ENCODE measurements at places on chromosomes 12 and 14.

GRCh38 chr14:36518031-36518585 is 1.9 kb downstream of the NKX2-1 start:
- no peak for DNase-seq

- no peak for DNase-seq
Observed at GRCh38 chr12:123498126-123498825, 35.2 kb downstream of the RILPL1 start.

DNA sequence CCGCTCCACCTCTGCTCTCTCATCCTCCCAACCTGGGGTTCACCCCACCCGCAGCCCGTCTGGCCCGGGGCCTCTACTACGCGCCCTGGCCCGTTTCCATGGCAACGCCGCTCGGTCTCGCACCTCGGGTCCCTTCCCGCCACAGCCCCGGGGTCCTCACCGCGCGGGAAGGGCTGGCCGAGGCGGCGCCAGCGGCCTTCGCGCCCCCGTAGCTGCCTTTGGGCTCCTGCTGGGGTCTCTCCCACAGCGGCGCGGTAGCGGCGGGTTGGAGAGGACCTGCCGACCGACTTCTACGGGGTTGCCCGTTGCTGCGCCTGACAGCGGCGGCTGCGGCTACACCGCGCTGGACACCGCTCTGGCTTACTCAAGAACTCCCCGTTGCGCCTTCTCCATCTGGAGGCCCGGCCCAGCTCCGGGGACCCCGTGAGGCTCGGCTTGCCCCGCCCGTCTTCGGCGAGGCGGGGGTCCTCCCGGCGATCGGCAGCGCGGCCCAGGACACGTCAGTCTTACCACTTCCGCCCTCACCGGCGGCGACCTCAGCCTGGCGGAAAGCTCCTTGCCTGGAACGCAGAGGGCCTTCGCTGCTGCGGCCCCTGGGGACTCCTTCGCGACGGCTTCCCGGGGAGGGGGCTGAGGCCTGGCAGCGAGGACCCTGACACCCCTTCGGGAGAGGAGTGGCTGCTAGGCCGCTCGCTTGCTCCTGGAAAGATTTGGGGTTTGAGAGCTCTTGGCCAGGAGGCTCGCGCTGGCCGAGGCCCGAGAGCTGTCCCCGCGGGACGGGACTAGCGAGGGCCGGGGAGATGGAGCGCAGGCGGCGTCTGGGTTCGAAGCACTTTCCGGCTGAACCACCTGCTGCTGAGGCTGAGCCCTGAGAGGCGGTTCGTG is at the start of gene TM9SF1:
Gene TM9SF1 (minus strand): TSS at position 256 of the 885 bp plus-strand sequence. CDS start 422 bp downstream, outside the sequence.
- peak; percentile 83 for DNase-seq

DNA sequence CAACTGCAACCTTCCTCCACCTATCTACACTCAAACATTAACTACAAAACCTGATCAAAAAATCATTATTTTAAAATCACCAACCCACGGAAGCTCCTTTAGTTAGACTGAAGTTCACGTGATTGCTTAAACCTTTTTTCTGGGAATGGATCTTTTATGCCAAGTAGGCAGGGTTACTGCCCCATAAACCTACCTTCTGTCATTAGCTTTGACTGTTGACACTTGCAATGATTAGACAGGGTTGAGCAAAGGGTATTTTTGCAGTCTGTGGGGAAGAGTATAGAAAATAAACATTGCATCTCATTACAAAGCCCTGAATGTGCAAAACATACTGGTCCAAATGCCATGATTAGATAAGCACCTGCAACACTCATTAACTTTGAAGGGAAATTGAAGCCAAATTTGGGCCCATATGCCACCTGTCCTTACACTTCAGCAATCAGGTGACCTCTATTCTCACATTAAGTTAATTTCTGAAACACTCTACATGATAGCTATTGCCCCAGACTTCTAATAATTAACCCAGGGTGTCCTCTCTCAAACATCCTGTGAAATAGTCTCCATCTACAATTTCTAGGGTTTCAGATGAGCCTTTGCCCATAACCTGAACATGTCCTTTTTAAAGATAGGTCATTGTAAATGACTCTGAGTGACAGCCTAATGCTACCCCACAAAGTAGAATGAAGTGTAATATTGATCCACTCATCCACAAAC is 156.0 kb upstream of the PLEKHG7 start:
- DNase-seq = no peak

DNA sequence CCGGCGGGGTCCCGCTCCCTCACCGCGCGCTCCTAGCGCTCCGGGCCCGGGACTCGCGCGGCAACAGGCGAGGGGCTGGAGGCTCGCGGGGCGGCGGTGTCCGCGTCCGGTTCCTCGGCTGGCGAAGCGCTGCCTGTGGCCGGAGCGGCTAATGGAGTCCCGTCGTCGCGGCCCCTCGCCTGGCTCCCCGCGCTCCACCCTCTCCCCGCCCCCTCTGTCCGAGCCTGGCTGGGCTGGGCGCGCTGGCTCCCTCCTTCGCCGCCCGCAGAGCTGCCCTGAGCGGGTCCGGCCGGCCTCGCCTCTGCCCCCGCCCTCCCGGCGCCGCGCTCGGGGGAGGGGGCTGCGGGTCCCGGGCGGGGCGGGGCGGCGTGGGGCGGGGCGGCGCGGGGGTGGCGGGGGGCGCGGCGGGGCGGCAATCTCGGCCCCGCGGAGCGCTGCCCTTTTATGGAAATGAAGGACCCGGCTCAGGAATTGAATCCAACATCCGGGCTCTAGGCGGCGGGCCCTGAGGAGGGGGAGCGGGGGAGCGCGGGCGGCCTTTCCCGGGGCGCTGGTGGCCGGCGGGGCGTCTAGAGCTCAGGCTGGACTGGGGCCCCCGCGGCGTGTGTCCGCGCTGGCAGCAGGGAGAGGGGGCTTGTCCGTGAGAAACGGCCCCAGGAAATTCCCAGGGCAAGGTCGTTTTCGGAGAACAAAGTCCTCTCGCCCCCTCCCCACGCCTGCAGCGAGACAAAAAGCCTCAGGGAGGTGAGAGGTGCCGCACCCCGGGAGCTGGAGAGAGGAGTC is at the start of gene FERMT2:
Gene FERMT2 (minus strand): TSS at position 153 of the 783 bp plus-strand sequence. CDS start 482 bp downstream, outside the sequence.
- DNase-seq = no peak

GRCh38 chr12:68482014-68482413 is 128.7 kb upstream of the RAP1B start:
- no peak for DNase-seq

DNA sequence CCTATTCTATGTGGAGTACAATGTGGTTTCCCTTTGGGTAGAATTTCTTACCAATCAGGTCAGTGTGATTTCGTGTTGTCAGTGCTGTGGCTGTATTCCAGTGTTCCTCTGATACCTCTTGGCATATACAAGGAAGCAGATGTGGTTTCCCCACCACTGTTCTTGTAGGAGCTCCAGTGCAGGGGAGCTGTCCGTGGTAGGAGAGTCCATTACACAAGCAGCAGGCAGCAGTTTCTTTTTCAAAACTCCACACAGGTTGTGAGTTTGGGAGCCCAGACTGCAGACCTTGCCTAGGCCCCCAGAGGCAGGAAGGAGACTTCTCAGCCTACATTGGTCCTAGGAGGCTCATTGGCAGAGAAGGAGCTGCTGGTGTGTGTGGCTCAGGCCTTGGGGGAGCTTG is 452.8 kb downstream of the AACS start:
- DNase-seq = no peak

DNA sequence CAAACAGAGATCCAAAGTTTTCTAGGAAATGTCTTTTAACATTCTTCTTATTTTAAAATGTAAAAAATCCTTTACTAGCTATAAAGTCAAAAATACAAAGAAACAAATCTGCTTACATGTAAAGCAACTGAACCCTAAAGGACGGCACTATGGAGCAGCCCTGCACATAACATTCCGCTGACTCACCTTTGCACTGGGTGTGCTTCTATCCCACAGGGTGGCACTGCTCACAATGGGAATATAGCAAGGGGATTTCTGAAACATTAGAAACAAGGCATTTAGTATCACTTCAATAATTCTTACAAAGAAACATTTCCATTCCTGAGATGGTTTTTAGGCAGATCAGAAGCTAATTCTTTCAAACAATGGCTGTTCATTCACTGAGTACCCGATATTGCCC is 94.3 kb downstream of the C12orf42 start:
- DNase-seq = no peak

DNA sequence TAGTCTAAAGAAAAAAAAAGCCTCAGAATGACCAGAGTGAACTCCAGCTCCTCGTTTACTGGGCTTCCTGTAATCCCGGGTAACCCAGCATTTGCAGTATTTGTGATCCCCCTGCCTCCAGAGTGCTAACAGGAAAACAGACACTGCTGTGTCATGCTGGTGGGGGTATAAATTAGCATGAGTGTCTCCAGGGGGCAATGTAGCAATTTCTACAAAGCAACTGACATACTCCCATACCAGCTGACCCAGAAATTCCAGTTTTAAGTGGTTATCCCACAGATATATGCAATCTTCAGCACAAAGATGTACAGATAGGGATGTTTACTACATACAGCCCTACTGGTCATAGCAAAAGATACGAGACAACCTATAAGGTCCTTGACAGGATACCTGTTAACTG is 18.8 kb downstream of the TTC7B start:
- DNase-seq = no peak

GRCh38 chr12:29869946-29870345 is 86.2 kb upstream of the TMTC1 start:
- DNase-seq = no peak

GRCh38 chr12:70080566-70080965 is 162.7 kb upstream of the CNOT2 start:
- DNase-seq = no peak

- peak; percentile 41 for DNase-seq
Observed at GRCh38 chr14:104723651-104724406, at the start of gene ADSS1. Gene ADSS1, plus strand, starts transcription at chr14:104724229. Its CDS starts 42 bp downstream, at chr14:104724271.

DNA sequence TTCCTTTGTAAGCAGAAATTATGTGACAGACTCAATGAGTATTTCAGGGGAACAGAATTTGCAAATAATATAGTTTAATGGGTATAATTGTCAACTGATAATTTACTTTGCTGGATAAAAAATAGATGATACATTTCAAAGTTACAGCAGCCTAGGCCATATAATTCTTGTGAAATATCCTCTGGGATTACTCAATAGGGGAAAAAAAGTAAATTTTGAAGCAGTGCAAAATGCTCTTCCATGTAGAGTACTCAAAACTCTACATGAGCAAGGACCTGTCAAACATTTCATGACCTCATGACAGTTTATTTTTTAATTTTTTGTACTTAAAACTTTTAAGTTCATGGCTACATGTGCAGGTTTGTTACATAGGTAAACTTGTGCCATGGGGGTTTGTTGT is 163.3 kb downstream of the DACT1 start:
- no peak for DNase-seq

- DNase-seq = no peak
Observed at GRCh38 chr12:74488134-74488533, 49.5 kb upstream of the ATXN7L3B start.

DNA sequence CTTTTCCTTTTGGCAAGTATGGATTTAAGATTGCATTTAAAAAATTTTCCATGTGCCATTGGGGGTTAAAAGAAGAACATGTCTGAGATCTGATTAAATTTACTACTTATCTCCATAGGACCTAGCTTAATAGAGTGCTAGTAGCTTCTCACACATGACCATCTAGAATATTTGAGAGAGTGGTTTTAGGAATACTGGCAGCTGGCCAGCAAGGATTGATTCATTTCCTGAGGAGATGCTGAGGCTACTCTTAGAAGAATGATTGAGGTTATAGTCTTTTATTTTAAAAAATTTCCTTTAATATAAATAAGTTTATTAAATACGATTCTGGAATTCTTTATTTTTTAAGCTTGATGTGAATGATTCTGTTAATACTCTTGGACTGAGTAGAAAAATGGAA is 56.2 kb downstream of the MIPOL1 start:
- DNase-seq = no peak

DNA sequence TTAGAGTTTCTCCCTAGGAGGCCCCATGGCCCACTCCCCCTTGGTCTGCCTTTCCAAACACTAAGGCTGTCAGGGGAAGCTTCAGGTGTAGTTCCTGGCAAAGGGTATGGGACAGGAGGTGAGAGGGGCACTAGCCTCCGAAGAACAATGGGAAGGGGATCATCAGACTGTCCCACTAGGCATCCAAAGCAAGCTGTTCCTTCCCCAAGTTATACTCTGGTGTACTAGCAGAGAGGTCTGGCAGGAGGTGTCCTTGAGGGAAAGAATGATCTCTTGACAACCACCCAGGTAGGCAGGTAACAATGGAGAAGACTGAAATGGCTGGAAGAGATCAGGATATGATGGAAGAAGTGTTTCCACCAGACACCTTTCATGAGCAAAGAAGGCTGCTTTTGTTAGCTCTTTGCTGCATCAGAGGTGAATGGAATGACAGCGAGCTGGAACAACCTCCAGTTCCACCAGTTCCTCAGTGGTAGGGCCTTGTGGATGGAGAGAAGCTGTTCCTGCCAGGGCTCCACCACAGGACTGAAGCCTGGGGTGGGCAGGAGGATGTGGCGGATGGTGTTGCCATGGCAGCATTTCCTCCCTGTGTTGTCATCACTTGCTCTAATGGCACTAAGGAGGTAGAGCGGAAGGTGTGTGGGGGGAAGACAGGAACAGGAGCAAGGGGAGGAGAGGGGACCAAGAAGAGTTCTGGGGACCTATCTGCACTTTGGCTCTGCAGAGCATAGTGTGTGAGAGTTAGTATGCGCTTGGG is 2.3 kb upstream of the AGAP2 start:
- DNase-seq = peak; percentile 61

DNA sequence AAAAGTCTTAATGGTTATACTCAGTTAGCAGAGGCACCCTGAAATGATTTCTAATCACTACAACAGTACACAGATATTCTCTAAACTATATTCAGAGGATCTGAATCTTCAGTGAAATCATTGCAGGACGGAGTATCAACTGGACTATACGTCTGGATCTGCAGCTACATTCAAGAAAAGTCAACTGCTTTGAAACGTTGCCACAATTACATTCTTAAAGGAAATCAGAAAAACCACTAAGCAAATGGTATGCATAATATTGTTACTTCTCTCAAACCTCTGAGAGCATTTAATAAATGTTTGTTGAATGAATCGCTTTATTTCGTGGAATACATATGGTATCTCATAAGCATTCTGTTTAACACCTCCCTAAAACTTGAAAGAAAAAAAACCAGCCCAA is 67.4 kb downstream of the MED13L start:
- DNase-seq = no peak

- no peak for DNase-seq
Observed at GRCh38 chr14:61651355-61651754, 44.0 kb upstream of the HIF1A start.

GRCh38 chr14:68678471-68678870 is 114.4 kb downstream of the ZFP36L1 start:
- DNase-seq = no peak

- no peak for DNase-seq
Observed at GRCh38 chr12:88764781-88765480, 184.7 kb upstream of the KITLG start.

- no peak for DNase-seq
Observed at GRCh38 chr12:124746649-124747425, 116.8 kb downstream of the SCARB1 start.

- DNase-seq = no peak
Observed at GRCh38 chr12:5643266-5643665, 211.4 kb downstream of the NTF3 start.

GRCh38 chr12:82366197-82366596 is 7.9 kb downstream of the METTL25 start:
- DNase-seq = no peak

DNA sequence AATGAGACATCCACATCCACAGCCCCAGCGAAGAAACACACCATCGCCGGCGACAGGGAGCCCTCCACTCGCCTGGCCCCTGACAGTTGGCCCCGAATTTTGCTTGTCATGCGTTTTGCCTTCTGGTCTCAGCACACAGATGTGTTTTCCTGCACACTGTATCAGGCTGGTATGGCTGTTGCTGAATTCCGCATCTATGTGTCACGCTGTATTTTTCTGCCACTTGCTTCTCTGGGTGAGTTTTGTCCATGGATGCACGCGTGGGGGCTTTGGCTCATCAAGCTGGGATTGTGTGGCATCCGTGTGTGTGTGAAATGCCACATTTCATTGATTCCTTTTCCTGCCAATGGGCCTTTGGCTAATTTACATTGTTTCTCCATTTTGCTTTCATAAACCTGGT is 26.5 kb downstream of the ARL6IP4 start:
- no peak for DNase-seq
